Activated naive CD4-positive, alpha-beta T cell (primary cell): ENCODE measurements at places on chromosomes 5 and 9.

GRCh38 chr9:95188459-95188858 lies 129.1 kb downstream of the FANCC start:
- no peak for DNase-seq

- no peak for DNase-seq
Measured at GRCh38 chr5:17096952-17097695, 120.3 kb upstream of the BASP1 start.

GRCh38 chr9:71664566-71664965 lies 103.7 kb downstream of the CEMIP2 start:
- no peak for DNase-seq

- DNase-seq = no peak
Measured at GRCh38 chr9:32930486-32930885, 70.9 kb downstream of the APTX start.

DNA sequence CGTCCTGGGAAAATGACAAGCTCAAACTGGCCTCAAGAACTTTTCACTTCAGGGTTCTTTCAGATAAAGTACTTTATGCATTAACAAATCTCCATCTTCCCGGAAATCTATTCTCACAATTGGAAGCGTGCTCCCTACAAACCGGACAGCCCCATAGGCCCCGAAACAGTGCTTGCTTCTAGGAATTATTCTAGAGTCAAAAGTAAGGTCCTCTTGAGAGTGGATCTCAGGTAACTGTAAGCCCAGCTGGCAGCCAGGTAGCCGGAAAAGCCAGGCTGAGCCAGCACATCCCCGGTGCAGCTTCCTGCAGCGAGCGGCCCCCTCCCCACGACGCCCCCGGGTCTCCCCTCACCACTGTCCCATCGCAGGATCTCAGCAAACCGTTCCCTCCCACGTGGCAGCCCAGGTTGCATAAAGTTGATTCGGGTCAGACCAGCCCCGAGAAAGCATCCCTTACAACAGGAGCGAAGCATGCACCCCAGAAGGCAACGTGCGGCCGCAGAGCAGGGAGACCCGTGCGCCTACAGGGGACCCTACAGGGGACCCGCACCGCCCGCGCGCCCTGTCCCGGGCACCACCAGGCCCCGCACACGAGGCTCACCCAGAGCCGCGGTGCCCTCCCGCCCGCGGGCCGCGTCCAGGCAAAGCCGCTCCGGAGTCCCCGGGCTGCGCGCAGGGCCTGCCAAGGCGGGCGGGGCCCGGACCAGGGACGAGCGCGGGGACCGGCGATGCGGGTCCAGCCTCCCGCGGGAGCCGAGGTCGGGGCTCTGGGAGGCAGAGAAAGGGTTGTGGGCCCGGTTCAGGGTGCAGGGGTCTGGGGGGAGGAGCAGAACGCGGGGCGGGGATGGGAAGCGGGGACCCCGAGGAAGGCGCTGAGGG lies 920 bp downstream of the LPCAT1 start:
- DNase-seq = no peak

DNA sequence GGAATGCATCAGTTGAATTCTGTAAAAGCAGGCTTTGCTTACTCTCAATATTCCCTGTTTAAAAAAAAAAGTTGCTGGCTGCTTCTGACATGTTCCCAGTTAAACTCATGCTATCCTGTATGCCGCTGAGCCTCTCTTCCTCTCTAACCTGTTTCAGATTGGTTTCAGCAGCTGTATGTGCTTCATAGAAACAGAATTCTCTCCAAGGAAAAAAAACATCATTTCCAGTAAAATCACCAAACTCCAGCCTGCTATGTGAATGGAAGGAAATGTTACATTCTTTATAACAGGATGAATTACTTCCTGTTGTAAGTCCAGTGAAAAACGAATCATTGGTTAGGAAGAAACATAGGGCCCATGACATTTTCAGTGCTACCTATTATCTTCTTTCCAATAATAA lies 25.7 kb upstream of the KCNV2 start:
- no peak for DNase-seq

- DNase-seq = no peak
Measured at GRCh38 chr5:141605523-141606277, 13.1 kb downstream of the DIAPH1 start.

- DNase-seq = no peak
Measured at GRCh38 chr5:141007791-141008190, 41.5 kb downstream of the PCDHAC2 start.

GRCh38 chr9:82604947-82605656 lies 457.8 kb downstream of the RASEF start:
- DNase-seq = no peak

DNA sequence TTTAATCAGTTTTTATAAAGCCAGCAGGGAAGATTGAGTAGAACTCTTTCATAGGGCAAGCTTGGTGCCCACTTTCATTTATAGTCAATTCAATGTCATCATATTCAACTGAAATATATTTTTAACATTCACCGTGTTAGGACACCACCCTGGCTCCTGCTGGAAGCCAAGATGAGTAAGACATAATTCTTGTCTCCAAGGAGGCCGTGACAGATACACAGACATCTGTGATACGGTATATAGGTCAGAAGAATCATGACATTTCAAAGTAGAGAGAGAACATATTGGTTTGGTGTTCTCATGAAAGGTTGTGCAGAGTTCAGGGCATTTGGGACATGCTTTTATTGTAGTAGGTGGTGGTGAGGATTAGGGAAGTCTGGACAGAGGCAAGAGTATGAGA lies 120.1 kb downstream of the CMYA5 start:
- no peak for DNase-seq

GRCh38 chr5:118616281-118616680 lies 372.1 kb downstream of the DTWD2 start:
- DNase-seq = no peak

DNA sequence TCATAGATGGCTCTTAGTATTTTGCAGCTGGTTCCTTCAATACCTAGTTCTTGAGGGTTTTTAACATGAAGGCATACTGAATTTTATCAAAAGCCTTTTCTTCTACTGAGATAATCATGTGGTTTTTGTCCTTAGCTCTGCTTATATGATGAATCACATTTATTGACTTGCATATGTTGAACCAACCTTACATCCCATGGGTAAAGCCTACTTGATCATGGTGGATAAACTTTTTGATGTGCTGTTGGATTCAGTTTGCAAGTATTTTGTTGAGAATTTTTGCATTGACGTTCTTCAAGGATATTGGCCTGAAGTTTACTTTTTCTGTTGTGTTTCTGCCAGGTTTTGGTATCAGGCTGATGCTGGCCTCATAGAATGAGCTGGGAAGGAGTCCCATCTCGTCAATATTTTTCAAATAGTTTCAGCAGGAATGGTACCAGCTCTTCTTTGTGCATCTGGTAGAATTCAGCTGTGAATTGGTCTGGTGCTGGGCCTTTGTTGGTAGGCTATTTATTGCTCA lies 49.7 kb downstream of the YIPF5 start:
- no peak for DNase-seq

- no peak for DNase-seq
Measured at GRCh38 chr9:10729213-10729612, 116.4 kb upstream of the PTPRD start.

- no peak for DNase-seq
Measured at GRCh38 chr5:83124593-83124992, 47.2 kb downstream of the XRCC4 start.

GRCh38 chr9:76438841-76439588 lies 20.0 kb upstream of the GCNT1 start:
- DNase-seq = no peak

DNA sequence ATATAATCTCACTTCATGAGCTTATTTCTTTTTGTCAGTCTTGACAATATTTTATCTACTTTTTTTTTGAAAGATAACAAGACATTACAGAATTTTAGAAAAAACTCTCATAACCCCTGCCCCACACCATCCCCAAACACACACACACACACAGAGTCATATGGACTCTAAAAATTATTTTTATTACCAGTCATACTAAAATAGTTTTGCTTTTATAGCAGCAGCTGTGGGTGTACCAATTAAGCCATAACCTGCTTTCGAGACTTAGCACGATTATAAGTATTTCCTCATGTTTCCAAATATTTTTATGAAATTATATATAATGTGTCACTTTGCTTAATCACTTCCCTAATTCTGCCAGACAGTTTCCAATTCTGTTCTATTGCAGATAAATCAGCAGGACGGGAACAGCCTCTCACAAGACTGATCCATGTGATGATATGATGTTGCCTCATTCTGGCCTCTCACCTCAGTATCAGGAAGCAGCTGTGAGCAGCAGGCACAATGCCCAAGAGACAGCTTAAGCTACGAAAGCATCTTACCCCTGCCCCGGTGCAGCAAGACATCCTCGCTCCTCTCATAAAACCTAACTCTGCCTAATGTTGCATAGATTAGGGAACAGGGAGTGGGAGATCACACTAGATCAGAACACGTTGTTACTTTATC lies 7.0 kb downstream of the PDCL start:
- DNase-seq = no peak

GRCh38 chr5:158611581-158611980 lies 488.1 kb downstream of the EBF1 start:
- DNase-seq = no peak

- no peak for DNase-seq
Measured at GRCh38 chr9:133533857-133534256, 647 bp upstream of the ADAMTSL2 start.

DNA sequence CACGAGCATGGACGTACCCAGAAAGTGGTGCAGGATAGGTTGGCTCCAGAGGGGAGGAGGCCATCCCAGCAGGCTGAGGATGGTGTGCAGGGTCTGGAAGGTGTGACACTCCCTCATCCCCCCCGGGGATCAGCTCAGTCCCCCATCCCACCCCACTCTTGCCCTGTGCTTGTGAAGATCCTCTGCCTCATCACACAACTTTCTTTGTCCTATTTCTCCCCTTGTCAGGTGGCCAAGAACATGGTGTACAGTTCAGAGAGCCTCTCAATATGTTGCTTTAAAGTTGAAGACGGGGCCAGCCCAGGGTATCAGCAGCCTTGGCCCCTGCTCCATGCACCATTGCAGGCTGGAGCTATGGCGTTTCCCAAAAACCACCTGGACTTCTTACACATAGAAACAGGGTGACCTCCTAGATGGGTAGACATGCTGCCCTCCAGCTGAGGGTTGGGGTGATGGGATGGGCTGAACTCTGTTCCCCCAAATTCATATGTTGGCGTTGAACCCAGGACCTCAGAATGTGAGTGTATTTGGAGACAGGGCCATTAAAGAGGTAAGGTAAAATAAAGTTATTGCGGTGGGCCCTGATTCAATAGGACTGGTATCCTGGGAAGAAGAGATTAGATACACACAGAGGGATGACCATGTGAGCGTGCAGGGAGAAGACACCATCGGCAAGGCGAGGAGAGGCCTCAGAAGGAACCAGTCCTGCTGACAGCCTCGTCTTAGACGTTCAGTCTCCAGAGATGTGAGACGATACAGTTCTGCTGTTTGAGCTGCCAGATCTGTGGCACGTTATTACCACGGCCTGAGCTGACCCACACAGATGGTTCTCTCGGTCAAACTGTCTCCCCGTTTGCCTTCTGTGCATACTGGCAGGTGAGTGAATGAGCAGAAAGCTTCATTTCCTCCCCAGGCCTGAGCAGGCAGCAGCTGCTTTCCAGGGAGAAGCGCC lies 272.5 kb downstream of the GADD45G start:
- DNase-seq = no peak
